ENCODE measurements at places on chromosomes 5 and 9.

DNA sequence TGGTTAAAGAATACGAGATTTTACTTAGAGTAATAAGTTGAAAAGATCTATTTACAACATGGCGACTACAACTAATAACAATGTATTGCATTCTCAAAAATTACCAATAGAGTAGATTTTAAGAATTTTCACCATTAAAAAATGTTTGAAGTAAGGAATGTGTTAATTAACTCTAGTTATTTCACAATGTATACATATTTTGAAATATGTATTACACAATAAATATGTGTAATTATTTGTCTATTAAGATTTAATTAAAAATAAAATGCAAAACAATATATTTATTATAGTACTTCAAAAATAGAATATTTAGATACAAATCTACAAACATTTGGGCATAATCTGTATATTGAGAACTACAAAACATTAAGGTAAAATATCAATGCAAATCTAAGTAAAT is 1326.3 kb upstream of the CDH6 start:
- no peak for DNase-seq

- no peak for DNase-seq
These were observed 638.0 kb downstream of the IRX1 start for GRCh38 chr5:4233671-4234070.

DNA sequence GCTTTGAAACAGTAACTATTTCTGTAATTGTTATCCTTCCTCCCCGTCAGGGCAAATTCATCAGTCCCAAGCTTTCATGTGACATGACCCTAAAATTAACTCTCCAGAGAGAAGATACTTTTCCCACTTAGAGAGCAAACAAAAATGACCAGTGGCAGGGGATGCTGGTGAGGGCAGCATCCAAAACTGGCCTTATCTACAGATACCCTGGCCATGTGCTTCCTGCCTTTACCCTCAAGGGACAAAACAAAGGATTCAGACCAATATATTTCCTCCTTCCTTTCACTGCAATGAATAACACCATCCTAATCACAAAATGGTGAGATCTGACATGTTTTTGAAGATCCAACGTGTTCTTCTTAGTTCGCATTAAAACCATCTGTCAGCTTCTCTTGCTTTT is 267.2 kb downstream of the MAN2A1 start:
- no peak for DNase-seq

DNA sequence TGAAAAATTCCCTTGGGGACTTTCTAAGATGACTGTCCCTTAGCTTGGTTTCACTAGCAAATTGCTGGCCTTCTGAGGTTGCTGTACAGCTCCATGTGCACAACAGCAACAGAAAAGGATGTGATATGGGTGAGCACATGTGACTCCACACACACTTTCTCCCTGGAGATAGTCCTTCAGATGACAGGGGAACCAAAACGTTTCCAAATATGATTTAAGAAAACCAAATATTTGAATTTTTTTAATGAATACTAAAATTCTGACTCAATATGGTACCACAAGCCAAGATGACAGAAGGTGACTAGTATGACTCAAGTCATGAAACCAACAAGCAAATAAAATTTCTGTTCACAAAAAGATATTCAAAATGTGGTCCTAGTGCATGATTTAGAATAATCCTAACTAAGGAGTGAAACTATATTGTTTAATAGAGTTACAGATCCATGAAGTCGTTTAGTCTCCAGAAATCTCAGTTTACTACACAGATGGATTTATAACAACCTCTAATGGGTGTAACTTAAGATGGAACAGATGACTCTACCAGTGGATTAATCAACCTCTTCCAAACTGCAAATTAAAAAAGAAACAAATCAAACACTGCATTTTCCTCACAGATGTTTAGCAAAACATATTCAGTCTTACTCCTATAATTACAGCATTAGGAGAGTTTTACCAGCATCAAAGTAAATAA is 144.8 kb upstream of the PIK3R1 start:
- DNase-seq = no peak

- DNase-seq = no peak
These were observed 44.7 kb downstream of the CDC14B start for GRCh38 chr9:96574931-96575351.

DNA sequence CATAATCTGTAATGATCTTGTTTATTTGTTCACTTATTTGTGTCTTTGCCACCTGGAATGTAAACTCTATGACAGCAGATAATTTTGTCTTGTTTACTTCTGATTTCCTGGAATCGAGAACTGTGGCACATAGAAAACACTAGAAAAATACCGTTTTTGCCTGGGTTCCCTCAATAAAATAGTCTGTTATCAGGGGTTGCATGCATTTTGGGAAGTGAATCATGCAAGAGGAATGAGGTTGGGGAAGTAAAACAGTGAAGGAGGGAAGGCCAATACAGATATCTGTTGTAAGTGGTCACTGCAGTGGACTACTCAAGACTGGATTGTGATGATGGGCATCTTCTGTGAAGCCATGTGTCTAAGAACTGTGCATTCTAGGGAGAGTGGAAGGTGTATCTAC is 45.2 kb upstream of the IL6ST start:
- no peak for DNase-seq

- DNase-seq = no peak
These were observed 12.4 kb upstream of the RALGPS1 start for GRCh38 chr9:126902210-126902609.

GRCh38 chr5:54630738-54631359 is 113.3 kb downstream of the SNX18 start:
- DNase-seq = no peak

GRCh38 chr5:55920784-55921183 is 69.6 kb downstream of the IL31RA start:
- DNase-seq = no peak

Measured in femur (tissue), 1 donor.